Left lobe of liver (tissue), 2 donors: ENCODE measurements at places on chromosomes 3 and 15.

- no peak for DNase-seq
Measured at GRCh38 chr3:141272906-141273662, 41.5 kb downstream of the PXYLP1 start.

DNA sequence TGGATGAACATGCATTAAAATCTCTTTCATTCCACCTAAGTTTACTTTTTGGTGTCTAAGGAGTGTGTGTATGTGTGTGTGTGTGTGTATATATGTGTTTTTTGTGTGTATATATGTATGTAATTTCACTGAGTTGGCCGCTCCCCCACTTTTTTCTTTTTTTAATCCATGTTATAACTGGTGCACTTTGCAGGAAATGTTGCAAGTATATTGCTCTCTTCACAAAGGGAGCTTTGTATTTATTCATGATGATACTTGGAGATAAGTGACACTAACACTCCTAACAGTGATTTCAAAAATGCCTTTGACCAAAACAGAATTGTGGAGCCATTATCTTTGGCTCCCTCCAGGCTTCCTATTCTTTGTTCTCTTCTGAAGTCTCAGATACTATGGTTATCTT is 95.8 kb downstream of the FNDC3B start:
- DNase-seq, result no peak

GRCh38 chr3:45864760-45865519 is 21.4 kb upstream of the CCR9 start:
- no peak for DNase-seq

DNA sequence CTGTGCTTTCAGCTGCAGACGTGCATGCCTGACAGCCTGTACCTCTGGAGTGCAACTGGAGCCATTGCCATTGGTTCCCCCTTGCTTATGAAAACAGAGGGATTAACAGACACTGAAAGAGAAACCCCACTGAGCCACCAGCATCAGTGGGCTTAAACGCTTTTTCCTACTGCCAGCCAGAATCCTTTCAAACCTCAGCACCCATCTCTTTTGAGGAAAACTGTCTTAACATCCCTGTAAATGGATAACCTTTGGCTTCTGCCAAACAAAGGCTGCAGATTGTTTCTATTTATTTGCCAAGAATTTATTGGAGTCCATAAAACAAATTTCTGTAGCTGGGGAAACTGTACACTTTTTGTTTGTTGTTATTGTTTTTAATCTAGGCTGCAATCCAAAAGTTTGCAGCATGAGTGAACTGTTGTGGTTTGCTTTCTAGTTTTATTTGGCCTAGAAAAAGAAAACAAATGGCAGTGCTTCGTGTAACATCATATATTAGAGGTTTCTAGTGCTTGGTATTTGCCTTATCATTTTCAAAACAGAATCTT is 369.2 kb upstream of the IL12A start:
- no peak for DNase-seq

GRCh38 chr15:58462547-58462946 is 30.8 kb downstream of the LIPC start:
- DNase-seq, result no peak

- no peak for DNase-seq
Measured at GRCh38 chr3:55164191-55164590, 236.3 kb upstream of the LRTM1 start.

DNA sequence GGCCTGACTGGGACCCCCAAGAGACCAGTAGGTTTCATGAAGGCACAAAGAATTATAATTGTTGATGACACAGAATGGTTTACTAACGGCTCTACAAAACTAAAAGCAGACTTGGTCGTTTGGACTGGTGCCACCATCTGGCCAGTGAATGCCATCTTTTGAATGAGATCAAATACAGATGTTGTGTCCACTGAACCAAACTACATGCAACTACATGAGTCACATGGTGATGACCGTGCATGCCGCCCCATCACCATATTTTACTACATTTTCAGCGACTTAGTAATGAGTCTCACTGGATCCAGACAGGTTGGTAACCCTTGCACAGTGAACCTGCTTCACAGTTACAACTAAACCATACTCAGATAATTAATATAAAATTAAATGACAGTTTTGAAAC is 803.3 kb downstream of the DIPK2A start:
- DNase-seq, result no peak

GRCh38 chr15:74464216-74464615 is 3.3 kb upstream of the UBL7 start:
- no peak for DNase-seq

DNA sequence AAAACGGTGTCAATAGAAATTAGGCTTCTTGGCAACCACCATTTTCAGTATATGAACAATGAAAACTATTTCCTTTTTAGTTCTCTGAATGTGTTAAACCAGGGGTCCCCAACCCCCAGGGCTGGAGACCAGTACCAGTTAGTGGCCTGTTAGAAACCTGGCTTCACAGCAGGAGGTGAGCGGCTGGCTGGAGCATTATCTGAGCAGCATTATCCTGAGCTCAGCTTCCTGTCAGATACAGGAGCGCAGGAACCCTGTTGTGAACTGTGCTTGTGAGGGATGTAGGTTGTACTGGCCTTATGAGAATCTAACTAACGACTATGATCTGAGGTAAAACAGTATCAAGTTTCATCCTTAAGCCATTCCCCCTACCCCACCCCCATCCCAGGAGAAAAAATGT is 328.7 kb downstream of the ZBBX start:
- DNase-seq, result no peak

DNA sequence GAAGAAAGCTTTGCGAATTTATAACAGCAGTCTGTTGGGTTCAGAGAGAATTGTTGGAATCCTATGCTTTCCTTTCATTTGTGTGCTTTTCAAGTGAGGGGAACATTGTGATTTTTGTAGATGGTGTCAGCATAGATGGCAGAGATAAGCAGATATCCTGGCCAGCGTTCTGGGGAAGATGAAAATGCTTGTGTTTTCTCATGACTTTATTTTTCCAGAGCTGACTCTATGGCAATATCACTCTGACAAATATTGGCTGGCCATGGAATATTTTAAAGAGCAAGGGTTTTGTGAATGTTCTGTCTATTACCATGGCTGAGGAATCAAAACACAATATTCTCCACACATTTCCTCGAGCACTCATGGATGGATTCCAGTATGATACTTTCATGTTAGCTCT is 108.8 kb downstream of the MITF start:
- DNase-seq, result no peak

DNA sequence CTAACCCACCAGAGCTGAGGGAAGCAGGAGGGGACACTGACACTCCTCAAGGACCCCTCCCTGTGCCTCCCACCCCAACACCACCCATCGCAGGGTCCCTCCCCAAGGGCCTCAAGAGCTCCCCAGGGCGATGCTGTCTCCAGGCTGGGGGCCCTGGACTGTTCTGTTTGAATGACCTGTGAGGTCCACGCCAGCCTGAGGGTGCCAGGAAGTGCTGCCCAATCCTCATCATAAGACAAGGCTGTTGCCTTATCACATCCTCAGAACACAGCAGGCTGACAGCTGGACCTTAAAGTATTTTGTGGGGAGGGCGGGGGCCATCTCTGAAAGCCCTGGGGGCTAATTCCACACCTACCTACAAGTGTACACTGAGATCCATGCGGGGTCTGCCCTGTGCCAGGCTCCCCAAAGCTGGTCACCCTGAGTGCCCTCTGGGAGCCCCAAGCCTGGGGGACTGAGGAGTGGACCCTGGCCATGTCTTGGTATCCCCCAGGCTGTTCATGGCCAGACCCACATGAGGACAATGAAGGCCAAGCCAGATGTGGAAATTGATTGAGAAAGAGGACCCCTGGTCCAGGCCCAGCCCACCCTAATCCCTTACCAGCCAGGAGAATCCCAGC is 23.8 kb upstream of the GOLGA6C start:
- no peak for DNase-seq

DNA sequence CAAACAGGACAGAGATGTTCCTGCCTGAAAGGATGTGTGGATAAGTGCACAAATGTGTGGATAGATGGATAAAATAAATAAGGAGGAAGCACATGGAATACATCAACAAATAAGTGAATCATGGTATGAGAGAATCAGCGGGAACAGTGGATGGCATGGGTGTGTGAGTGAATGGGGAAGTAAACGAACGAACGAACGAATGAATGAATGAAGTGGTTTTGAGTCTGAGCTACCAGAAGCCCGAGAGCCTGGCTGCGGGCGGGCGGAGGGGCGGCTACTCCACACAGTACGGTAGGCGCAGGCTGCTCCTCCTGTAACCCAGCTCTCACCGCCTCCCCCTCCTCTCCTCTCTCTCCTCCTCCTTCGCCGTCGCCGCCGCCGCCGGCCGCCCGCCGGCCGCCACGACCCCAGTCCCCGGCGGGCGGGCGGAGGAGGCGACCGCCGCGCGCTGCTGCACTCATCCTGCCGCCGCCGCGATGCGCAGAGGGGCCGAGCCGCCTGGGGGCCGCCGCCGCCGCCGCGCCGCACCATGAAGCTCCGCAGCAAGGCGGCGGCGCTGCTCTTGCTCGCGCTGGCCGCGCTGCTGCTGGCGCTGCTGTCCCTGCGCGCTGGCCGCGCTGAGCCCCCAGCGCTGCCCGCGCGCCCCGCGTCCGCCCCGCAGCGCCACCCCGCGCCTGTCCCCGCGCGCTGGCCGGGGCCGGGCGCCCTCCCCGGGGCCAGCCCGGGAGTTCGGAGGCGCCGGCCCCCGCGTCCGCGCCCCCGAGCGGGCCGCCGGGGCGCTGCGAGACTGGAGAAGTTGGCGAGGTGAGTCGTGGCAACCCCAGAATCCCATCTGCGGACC is at the start of gene GXYLT2:
Gene GXYLT2, plus strand, starts transcription at position 342 of the 841 bp plus-strand sequence. Its CDS starts 188 bp downstream, at position 530.
- DNase-seq, result no peak

DNA sequence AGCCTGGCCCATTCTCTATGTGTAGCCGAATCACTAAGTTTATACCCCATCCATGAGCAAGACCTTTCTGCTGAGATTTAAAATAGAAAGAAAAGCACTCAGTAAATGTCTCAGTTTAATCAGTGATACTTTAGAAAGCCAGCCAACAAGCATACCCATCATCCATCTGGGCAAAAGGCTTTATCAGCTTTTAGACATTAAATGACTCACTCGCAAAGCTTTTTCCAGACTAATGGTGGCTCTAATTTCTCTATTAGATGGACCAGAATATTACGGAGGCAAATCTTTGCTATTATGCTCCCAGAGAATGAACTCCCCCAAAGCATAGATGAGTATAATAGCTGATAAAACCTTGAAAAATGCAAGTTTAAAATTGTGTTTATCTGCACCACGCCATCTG is 727.8 kb downstream of the GBE1 start:
- no peak for DNase-seq

GRCh38 chr3:123002100-123002748 is 25.3 kb downstream of the SEMA5B start:
- DNase-seq, result no peak

GRCh38 chr3:80261082-80261481 is 493.3 kb upstream of the ROBO1 start:
- no peak for DNase-seq

GRCh38 chr3:188841906-188842305 is 329.9 kb upstream of the TPRG1 start:
- DNase-seq, result no peak

DNA sequence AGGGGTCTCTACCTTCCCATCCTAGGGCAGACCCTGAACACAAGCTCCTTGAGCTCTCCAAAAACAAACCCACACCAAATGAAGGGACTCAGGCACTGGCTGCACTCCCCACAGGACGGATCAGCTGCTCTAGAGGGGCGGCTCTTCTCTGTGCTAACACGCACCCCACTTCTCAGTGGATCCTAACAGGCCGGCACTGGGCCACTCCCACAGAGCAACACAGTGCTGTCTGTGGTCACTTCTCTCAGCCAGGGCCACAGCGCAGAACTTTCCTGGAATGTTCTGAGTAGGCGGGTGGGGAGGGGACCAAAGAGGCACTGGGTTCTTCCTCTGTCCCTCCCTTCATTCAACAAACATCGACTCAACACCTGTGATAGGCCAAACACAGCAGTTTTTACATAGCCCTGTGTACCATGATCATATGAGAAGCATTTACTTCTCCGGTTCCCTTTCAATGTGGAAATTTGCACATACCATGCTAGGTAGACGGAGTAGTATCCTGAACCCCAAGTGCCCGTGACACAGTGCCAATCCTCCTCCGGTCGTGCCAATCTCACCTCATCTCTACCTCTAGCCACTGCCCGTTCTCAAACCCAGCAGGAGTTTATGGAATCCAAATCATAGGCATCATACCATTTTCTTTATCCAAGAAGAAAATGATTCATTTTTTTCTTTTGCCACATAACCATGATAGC is 98.1 kb downstream of the LRIG1 start:
- DNase-seq, result no peak

DNA sequence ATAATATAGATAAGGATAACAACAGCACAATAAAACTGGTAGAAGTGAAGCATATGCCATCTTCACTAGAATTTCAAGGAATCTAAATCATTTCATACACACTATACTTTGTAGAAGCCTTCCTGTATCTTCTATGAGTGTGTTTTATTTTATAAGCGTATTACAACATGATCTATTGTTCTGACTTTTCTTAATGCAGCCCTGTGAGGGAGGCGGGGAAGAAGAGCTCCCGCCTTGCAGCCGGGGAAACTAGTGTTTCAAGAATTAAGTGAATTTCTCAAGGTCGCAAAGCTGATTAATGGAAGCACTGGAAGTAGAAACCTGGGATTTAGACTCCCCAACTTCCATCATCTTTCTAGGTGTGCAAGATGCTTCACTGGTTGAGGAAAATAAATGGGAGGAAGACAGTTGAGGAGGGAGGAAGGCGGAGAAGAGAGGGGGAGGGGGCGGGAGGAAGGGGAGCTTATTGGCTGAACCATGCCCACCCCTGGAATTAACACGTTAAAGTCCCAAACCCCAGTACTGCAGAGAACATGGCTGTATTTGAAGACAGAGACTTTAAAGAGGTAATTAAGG is 32.9 kb downstream of the VGLL4 start:
- no peak for DNase-seq

GRCh38 chr15:74233851-74234597 is 2.1 kb upstream of the CCDC33 start:
- DNase-seq, result no peak

DNA sequence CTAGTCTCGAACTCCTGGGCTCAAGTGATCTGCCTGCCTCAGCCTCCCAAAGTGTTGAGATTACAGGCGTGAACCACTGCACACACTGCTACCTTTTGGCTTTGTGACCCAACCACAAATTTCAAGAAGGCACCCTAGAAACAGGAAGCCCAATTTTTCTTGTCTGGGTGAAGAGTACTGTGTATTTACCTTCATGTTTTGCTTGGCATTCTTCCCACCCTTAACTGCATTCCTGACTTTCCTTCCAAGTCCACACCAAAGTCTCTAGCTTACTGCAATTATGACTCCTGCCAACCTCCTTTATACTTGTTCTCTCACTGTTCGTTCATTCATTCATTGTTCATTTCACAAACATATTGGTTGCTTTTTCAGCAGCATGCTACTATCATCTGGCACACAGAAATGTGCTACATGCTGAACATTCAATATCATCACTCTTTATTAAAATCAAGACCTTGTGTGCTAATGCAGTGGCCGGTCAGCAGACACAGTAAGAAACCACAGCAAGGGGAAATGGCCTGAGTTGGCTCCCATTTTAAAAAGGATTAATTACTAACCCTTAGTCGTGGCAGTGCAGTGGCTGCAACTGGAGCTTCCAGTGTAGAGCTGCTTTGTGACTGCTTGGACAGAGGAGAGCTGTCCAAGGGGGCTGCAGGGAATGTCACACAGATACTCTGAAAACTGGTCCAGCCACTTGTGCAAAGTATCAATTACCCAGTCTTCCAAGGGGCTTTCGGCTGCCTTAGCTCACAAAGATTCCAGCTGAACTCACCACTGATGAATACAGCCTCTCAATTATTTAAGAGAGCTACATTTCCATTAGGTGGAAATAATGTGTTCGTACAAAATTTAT is 94.0 kb downstream of the ETFA start:
- DNase-seq, result no peak
